ENCODE measurements at places on chromosomes 5 and 9. TPM values are rescaled to one million over a fixed set of nuclear protein-coding genes. Genes with fewer than 3 reads are reported as not detected.

Gene PRPF4
- 30.4 TPM for polyA plus RNA-seq

Gene ACTBL2
- polyA plus RNA-seq, result not detected

Gene SCAI
- polyA plus RNA-seq, result 8.1 TPM

Gene BHMT
- 1.3 TPM for polyA plus RNA-seq

Gene CDKN2A
- 0.39 TPM for polyA plus RNA-seq

Gene HBEGF
- 5.7 TPM for polyA plus RNA-seq

Gene TEX48
- polyA plus RNA-seq, result not detected

Gene SVEP1
- 15.8 TPM for polyA plus RNA-seq

Gene SPINK4
- polyA plus RNA-seq, result not detected

Gene RAB3C
- 2.0 TPM for polyA plus RNA-seq

Gene LRRC19
- 0.15 TPM for polyA plus RNA-seq
